ENCODE measurements at places on chromosomes 6 and 20. TPM values are rescaled to one million over a fixed set of nuclear protein-coding genes. Genes with fewer than 3 reads are reported as not detected.

The GLP1R gene
- total RNA-seq, result not detected

The RIPPLY2 gene
- not detected for total RNA-seq

DNA sequence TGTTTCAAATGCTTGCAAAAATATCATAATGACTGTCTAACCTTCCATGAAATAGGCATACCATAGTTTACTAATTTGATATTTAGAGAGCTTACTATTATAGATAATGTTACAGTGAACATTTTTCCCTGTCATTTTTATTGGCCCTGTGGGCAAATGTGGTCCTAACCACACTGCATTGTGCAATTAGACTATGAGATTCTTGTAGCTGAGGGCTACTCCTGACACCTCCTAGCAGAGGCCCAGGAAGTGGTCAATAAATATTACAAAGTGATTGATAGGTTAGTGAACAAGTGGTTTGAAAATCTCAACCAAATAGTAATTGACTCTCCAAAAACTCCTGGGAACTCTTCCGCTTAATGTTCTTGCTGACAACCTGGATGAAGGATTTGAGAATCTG is 160.5 kb upstream of the KCNG1 start:
- no peak for DNase-seq

The PDE10A gene
- 52.1 TPM for total RNA-seq

The ZSCAN23 gene
- total RNA-seq, result 10.0 TPM

- DNase-seq, result no peak
Observed at GRCh38 chr6:92687278-92687677, 732.1 kb downstream of the EPHA7 start.

The SAMD5 gene
- 0.87 TPM for total RNA-seq

The ZNF165 gene
- 2.4 TPM for total RNA-seq

- DNase-seq, result no peak
Observed at GRCh38 chr20:59802471-59803221, 130.8 kb downstream of the SYCP2 start.

The RPP21 gene
- 34.7 TPM for total RNA-seq

The RSPH9 gene
- 0.17 TPM for total RNA-seq

The DEFB123 gene
- total RNA-seq, result not detected

DNA sequence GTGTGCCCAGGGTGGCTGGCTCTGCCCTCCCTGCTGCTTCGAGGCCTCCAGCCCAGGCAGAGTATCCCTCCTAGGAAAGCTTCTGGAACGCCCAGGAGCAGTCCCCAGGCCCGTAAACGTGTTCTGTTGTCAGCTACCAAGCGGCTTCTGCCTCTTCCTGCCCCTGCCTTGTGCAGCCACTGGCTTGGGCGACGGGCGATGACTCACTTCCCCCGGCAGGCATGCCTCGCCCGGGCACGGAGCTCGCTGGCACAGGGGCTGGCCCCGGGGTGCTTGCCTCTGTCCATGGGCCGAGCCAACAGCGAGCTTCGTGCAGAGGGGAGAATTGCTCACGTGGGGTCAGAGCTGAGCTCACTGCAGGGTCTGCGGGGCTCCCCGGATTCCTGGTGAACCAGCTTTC is 86.7 kb upstream of the THBS2 start:
- DNase-seq, result no peak

The NOTCH4 gene
- total RNA-seq, result 0.52 TPM

DNA sequence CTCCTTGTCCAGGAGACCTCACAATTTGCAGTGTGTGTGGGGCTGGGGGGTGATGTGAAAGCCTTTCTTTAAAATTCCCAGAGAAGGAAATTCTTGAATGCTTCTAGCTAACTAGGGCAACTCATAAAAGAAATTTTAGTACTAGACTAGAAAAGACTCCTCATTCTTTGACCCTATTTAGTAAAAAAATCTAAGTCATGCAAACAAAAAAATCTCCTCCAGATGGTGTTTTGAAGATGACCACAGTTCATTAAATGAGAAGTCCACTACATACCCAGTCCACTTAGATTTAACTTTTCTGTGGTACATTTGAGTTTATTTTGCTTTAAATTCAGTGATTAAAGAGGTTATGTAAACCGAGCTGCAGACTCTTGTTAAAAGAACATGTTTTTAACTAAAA is 67.5 kb downstream of the NDUFAF5 start:
- DNase-seq, result no peak

The BPIFB4 gene
- total RNA-seq, result not detected

DNA sequence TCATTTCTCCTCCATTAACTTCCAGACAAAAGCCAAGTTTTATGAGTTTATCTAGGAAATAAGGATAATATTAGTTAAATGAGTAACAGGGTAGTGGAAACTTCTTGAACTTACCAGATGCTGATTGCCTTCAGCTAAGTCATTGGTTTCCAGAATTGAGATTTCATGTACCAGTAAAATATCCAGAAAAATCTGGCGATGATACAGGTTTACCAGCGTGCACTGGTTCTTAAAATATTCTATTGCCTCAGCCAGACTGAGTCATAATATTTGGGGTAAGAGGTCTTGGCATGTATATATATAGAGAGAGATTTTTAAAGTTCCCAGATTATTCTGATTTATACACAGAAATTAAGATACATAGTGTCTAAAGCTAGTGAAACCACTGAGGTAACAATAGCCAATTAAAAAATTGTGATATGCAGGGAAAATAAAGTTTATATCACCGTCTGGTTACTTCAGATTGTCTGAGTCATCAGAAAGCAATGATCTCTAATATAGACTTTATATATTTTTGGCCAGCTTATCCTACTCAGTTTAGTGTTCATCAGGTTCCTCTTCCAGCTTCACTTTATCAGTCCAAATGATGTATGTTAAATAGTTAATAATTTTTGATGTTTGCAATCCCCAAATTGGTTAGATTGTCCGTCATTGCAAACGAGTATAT is 39.5 kb upstream of the SDHAF4 start:
- DNase-seq, result no peak

The AIF1 gene
- total RNA-seq, result not detected

GRCh38 chr6:53938810-53939209 is 144.0 kb downstream of the LRRC1 start:
- DNase-seq, result peak; percentile 70

The LAMA4 gene
- 8.2 TPM for total RNA-seq

DNA sequence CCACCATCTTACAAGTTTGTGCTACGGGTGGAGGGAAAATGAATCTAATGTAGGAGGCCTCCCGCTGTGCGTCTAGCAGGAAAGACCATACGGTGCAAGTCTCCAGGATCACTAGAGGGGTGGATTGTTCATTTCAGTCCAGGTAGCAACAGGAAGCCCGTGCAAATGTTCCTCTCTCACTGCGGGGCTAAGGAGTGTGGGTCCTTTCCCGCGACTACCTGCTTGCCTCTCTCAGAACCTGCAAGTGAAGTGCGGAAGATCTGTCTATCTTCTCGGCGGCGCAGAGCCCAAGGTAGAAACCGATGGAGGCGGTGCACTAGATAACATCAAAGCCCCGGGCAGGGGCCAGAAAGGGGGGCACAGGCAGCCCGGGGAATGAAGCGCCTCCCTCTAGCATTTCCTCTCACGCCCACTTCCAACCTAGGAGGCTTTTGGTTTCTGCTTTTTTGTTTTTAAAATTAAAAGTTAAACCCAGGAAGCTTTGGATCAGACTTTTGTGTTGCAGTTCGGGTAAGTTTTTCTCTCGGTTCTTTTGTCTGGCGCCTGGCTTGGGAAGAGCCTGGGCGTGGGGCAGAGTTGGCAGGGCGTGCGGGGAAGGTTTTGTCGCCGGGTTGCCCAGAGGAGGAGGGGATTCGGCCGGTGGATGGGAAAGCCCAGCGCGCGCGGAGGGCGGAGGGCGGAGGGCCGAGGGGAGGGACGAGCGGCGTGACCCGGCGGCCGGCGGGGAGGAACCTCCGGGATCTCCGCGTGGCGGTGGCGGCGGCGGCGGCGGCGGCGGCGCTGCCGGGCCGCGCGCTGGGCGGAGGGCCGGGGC is 3.5 kb upstream of the HIVEP1 start:
- DNase-seq, result peak; percentile 56

GRCh38 chr20:38165966-38166702 is 1.1 kb upstream of the TGM2 start:
- no peak for DNase-seq

GRCh38 chr6:38481851-38482250 is 157.9 kb downstream of the BTBD9 start:
- DNase-seq, result no peak

DNA sequence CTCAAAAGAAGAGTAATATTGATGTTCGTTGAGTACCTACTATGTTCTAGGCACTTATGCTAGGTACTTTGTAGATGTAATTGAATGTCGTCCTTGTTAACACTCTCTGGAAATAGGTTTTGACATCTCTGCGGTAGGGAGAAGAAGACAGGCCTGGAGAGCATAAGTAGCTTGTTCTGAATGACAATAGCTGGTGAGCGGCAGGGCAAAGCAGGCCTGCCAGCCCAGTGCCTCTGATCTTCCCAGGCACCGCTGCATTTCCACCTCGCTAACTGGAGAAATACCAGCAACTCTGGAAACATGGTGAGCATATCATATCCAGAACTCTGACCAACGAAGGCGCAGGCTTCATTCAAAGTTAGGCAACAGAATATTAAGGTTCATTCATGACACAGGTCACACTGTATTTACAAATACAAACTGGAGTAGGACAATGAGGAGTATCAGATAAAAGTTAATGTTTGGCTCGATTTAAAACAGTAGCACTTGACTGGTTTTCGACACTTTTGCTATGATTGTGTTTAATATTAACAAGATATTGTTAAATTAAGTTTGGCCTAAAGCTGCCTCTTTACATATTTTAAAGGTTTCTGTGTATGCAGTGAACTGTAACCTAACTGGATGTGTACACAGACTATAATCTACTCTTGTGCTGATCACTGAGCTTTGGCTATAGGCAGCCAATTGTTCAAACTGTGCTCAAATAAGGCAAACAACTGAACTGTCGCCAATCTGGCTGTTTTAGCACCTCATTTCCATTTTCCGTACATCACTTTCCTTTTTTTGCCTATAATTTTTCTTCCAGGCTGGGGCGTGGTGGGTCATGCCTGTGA is 54.1 kb downstream of the PPP1R3G start:
- no peak for DNase-seq

DNA sequence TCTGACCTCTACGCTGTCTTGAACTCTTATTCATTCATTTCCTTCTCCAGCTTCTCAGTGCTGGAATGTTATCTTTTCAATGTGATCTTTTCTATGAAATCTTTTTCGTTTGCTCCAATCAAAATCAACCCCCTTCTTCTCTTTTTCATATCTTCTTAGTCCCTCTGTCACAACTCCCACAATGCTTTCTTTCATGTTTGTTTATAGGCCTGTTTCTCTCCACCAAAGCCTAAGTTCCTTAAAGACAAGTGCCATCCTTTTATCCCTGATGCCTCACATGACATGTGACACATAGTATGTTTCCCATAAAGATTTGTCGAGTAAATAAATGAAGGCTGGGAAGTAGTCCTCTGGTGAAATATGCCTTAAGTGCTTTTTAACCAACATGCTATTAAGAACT is 38.1 kb downstream of the CRYBG1 start:
- DNase-seq, result no peak

The SESN1 gene
- 47.8 TPM for total RNA-seq

- no peak for DNase-seq
Observed at GRCh38 chr6:75933387-75933975, 139.0 kb downstream of the IMPG1 start.

- DNase-seq, result peak; percentile 43
Observed at GRCh38 chr6:13159300-13159699, 169.0 kb downstream of the TBC1D7 start.

- DNase-seq, result peak; percentile 9
Observed at GRCh38 chr20:17497821-17498580, 33.2 kb downstream of the BFSP1 start.

DNA sequence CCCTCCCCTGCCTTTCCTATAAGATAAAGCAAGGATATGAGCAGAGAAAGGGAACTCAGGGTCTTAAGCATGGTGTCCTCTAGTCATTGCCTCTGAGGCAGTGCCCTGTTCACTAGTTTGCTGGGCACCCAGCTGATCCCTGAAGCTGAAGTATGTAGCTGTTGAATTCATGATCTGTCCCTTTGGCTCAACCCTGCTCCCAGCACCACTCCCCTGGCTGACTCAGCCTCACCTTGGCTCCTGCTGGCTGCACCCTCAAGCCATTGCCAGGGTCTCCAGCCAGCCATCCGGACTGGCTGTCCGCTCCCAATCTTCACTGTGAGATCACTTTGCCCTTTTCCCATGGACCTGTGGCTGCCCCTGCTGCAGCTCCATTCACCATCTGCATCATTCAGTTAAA is 25.9 kb upstream of the UST start:
- peak; percentile 18 for DNase-seq

DNA sequence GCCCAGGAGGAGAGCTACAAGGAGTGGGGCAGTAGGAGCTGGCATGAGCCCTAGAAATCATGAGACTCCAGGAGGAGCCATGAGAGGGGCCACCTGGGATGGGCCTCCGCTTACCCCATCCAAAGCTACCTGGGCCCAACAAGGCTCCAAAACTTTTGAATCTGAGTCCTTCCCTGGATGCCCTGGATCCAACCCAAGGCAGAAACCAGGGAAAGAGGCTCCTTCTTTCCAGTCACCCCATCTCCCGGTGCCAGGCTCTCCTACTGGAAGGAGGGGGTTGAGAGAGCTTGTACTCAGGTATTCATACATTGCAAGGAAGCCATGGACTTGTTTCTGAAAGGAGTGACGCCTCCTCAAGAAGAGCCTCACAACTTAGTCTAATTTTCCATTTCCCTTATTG is 7.8 kb upstream of the SIRPG start:
- DNase-seq, result no peak

- DNase-seq, result no peak
Observed at GRCh38 chr6:149923327-149923986, 536 bp upstream of the RAET1G start.

DNA sequence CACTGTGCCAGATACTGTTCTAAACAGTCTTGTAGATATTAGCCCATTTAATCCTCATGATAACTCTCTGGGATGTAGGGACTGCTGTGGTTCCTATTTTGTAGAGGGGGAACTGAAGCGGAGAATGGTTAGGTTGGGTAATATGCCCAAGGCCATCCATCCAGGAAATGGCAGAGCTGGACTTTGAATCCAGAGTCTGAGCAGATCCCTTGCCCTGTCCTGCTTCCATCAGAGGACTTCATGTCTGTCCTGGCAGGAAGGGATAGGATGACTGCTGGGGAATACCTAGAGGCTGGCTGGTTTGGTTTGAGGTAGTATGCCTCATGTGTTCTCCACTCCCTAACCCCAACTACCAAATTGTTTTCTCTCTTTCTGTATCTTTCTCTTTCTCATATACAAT is 44.6 kb downstream of the SAMD5 start:
- no peak for DNase-seq

DNA sequence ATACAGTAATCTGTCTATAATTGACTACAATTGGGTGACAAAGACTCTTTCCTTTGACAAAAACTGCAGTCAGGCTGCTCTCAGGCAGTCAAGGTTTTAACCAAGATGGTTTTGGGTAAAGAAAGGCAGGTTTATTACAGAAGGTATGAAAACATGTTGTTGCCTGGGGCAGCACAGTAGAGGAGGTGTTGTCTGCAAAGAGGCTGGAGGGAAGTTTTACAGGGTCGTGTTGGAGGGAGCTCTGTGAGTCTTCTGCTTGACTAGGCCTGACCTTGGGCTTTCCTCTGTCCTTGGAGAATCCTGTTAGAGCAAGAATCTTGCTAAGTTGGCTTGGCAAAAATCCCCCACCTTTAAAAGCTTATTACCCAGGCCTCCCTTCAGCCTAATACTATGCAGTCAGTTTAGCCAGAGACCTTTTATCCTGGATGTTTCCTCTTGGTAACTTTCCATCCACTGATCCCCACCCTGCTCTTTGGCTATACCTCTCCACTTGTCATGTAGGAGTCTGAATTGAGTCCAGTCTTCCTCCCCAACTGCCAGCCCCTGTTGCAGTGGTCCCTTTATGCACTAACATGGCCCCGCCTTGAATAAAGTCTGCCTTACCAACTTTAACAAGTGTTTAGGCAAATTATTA is 143.0 kb upstream of the SLC22A16 start:
- no peak for DNase-seq
